PC-3 (cell line): ENCODE measurements at places on chromosomes 1 and 21. TPM values are rescaled to one million over a fixed set of nuclear protein-coding genes. Genes with fewer than 3 reads are reported as not detected.
A peak's percentile ranks its signal among the peaks of the same experiment; 100 is the strongest.

The ANKRD45 gene
- total RNA-seq = not detected in 2 replicates

The ANKRD34A gene
- 0.29 and 2.8 TPM in 2 replicates for total RNA-seq

The WLS gene
- 15.3 and 19.1 TPM in 2 replicates for total RNA-seq

The APCS gene
- total RNA-seq = not detected in 2 replicates

DNA sequence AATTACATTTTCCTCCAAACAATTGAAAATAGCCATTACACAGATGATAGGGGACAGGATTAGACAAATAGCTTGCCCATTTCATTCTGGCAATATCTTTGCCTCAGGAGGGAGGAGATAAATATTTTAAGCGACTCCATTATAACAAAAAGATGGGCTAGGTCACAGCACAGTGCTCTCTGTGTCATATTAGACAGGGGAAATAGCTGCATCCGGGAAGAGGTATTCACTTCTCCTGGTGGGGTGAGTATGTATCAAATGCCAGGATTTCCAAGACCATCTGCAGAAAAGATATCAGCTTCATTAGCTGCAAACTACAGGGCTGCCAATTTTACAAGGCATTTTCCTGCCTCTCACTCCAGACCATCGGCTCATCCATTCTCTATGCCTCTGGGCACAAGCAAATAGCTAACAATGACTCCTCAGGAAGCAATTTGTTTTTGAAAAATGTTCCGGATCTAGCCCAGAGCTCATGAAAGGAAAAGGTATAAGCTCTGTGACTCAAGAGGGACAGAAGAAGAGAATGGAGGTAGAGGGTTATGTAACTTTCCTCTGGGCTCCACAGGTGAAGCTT, 41.9 kb upstream of the ANGPTL7 start:
- DNase-seq = peak; percentile 93

DNA sequence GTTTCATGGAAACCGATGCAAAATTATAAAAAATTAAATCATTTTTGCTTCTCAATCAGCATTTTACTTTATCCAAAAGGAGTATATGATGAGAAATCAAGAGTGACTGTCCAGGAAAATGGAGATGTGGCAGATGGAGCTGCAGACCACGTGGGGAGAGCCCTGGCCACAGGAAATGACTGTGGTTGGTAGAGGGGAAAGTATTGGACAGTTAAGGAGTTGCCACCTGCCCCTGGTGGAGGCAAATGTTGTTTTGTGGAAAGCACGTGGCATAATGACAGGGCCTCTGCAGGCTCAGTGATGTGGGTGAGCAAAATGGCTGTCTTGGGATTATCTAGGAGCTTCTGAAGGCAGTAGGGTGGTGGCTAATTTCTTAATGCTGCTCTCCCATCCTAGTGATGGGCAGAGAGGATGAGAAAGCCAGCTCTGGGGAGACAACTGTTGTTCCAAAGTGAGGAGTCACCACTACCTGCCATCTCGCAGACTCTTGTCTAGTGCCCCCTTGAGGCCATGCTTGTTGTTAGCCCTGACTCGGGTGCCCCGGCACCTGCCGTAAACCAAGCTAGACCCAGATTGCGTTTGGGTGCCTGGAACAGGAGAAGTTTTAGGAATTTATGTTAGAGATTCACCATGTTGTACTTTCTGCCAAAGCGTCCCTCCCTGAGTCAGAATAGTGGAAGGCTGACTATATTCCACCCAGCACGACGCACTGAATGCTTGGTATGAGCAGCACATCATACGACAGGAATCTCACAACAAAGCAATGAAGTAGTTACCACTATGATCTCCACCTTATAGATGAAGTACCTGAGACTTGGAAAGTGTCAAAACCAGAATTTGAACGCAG, 144.0 kb downstream of the ROR1 start:
- DNase-seq = peak; percentile 29

DNA sequence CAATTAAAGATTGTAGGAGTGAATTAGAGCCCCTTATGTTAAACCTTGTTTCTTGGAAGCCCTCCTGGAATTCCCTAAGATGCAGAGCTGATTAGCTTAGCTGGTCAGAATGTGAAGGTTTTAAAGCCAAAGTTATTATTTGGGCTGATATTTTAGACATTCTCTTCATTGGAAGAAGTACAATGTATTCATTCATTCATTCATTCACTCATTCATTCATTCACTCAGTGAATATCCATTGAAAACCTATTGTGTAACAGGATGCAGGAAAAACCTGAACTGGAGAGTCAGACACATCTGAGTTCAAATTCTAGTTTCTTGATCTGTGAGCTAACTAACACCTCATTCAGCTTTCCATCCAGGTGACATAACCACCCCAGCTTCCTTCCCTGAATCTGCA, 29.7 kb downstream of the DDR2 start:
- no peak for DNase-seq

GRCh38 chr1:41722184-41722583, 196.5 kb downstream of the HIVEP3 start:
- DNase-seq = no peak

DNA sequence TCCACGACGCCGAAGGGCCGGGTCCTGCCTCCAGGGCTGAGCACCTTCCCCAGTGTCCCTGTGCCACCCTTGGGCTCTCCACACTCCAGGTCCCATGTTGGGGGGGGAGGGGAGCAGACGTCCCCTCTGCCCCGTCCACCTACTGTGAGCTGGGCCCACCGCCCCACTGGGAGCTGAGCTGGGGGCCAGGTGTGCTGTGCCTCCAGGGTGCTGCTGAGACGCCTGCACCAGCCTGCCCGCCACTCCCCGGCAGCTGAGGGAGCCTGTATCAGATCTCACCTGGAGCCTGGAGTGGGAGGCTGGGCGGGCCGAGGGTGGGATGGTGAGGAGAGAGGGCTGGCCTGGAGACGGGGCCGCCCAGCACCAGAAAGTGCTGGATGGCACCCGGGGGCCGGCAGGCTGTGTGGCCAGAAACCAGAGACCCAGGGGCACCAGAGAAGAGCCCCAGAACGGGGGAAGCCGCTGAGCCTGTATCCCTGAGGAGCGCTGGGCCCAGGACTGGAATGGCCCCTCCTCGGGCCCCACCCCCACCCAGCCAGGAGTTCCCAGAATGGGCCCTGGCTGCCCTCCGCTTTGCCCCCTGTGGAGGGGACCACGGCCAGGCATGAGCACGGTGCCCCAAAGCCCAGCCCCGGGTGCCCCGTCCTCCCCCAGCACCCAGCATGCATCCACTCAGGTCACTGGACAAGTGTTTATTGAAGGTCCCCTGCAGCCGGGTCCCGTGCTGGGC, 3.4 kb downstream of the TNFRSF18 start:
- DNase-seq = no peak

GRCh38 chr1:67958472-67958871, 92.0 kb downstream of the DIRAS3 start:
- no peak for DNase-seq

DNA sequence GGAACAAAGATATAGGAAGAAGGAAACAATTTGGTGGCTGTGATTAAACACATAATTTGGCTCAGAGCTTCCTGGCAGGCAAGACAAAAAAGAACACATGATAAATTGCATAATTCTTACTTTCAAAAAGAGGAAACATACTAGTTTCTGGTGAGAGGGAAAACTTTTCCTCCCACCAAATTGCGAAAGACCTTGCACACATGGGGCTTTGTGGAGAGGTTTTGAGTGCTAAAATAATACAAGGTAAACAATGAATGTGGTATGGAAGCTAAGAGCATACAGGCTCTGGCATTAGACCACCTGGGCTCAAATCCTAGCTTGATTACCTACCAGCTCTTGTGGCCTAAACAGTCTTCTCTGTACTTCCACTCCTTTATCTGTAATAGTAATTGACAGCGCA, 140.2 kb upstream of the HOOK1 start:
- DNase-seq = no peak

GRCh38 chr1:165632152-165632469, 1.1 kb downstream of the MGST3 start:
- no peak for DNase-seq

DNA sequence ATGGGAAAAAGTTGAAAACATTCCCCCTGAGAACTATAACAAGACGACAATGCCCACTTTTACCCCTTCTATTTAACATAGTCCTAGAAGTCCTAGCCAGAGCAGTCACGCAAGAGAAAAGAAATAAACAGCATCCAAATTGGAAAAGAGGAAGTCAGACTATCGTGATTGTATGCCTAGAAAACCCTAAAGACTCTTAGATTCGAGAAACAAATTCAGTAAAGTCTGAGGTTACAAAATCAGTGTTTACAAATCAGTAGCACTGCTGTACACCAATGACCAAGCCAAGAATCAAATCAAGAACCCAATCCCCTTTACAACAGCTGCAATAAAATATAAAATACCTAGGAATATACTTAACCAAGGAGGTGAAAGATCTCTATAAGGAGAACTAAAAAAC, 72.4 kb downstream of the POU2F1 start:
- DNase-seq = no peak

DNA sequence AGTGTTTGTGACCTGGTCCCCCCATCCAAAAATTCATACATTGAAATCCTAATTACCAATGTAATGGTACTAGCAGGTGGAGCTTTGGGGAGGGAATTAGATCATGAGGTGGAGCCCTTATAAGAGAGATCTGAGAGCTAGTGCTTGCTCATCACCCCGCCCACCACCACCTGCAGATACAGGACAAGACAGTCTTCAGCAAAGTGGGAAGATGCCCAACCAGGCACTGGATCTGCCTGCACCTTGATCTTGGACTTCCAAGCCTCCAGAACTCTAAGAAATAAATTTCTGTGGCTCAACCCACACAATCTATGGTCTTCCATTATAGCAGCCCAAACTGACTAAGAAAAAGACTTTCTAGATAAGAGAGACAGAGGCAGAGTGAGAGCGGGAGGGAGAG, 343.4 kb downstream of the LRRIQ3 start:
- no peak for DNase-seq

DNA sequence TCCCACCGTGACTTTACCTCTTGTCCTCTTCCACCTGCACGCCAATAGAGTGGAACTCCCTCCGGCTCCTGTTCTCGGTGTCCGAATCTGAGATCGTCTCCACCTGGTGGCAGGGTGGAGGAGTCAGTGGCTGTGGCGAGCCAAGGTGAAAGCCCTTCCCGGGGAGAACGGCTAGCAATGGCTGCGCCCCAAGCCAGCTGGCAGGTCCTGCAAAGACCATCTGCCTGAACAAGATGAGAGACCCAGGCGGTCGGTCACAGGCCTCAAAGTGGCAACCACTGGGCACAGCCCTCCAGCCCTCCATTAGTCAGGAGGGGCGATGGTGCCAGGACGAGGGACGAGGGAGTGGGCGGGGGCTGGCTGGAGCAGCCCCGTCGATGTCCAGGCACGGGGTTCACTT, 25.4 kb upstream of the SMIM12 start:
- DNase-seq = no peak

GRCh38 chr21:37566790-37567615, 200.4 kb downstream of the DYRK1A start:
- no peak for DNase-seq
